ENCODE measurements at places on chromosomes 7 and 10. TPM values are rescaled to one million over a fixed set of nuclear protein-coding genes. Genes with fewer than 3 reads are reported as not detected.

The AQP1 gene
- 243 TPM for total RNA-seq

The ZP3 gene
- 2.7 TPM for total RNA-seq

The CHST12 gene
- total RNA-seq: 26.3 TPM

- H3K4me3 ChIP-seq: no peak overlapping the region
- H3K4me1 ChIP-seq: peaks cover 8% of the 10 kb centered on the region
- H3K27ac ChIP-seq: no peak overlapping the region
- DNase-seq: no peak
- no peaks in the 10 kb centered on the region for H3K27me3 ChIP-seq
Measured at GRCh38 chr10:123909866-123910265, 18.3 kb upstream of the CPXM2 start.

DNA sequence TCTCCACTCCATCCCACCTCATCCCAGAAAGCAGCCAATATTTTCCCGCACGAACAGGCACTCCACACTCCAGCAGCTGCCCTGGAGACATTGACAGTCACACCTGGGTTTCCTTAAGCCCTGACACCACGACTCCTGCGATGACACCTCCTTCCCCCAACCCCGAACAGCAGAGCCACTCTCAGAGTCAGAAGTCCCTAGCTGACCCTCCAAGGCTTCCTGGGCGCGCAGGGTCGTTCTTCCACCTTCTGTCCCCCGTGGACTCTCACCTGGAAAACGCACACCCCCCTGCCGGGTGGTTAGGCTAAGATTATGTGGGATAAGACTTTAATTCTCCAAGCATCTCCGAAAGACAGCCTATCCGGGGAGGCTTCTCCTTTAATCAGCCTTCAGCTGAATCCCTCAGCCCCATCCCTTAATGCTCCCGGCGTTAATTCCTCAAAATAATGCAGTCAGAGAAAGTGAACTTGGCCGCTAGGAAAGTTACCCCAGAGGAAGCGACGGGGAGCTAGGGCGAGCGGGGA lies 1.1 kb downstream of the DENND11 start:
- DNase-seq: no peak
- H3K27me3 ChIP-seq: no peaks in the 10 kb centered on the region
- H3K4me1 ChIP-seq: peaks cover 41% of the 10 kb centered on the region
- H3K27ac ChIP-seq: peak overlapping the region; percentile 89

DNA sequence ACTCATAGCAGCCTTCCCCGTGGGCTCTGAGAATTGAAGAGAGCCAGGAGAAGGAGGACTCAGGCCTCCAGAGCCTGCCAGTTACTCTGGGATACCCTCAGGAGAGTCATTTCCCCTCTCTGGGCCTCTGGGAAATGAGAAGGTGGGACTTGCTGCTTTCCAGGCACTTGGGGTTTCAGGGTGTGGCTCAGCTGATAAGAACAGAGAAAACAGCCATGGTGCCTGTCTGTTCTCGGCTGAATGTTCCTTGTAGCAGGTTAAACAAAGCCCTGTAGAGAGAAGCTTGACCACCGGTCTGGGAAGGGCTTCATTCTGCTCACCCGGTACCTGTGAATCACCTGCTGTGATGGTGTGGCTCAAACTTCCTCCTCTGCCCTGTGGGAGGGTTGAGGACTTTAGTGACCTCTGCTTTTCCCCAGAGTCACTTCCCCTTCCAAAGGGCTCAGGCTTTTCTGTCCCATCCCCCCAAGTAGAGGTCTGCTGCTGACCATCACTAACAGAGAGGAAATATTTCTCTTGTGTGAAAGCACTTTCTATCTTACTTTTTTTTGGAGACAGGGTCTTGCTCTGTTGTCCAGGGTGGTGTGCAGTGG lies 212.4 kb upstream of the GALNT17 start:
- H3K4me1 ChIP-seq: no peaks in the 10 kb centered on the region
- no peak overlapping the region for H3K4me3 ChIP-seq
- no peaks in the 10 kb centered on the region for H3K36me3 ChIP-seq
- no peaks in the 10 kb centered on the region for H3K27me3 ChIP-seq

GRCh38 chr7:94997547-94997946 lies 90.2 kb downstream of the PPP1R9A start:
- H3K27me3 ChIP-seq: no peaks in the 10 kb centered on the region
- H3K36me3 ChIP-seq: no peaks in the 10 kb centered on the region
- H3K27ac ChIP-seq: no peak overlapping the region
- no peaks in the 10 kb centered on the region for H3K4me1 ChIP-seq
- DNase-seq: no peak

- no peak overlapping the region for H3K27ac ChIP-seq
- H3K36me3 ChIP-seq: no peaks in the 10 kb centered on the region
- DNase-seq: no peak
- no peak overlapping the region for H3K4me3 ChIP-seq
Measured at GRCh38 chr7:91653286-91653685, 227.2 kb downstream of the MTERF1 start.

DNA sequence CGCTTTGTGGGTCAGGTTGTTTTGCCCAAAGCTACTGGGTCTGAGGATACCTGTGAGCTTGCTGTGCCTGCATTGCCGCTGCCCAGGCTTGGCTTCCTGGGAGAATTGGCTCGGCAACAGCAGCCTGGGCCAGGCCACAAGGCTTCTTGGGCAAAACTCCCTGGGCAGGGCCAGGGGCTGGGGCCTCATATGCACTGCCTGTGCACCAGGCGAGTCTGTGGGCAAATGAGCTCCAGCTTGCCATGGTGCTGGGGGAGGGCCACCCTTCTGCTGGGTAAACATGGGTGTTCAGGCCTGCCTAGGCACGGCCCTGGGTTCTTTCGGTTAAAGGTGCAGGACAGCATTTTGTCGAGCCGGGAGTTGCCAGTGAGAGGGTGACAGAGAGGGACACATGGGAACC lies 19.4 kb downstream of the ZMIZ1 start:
- H3K36me3 ChIP-seq: no peaks in the 10 kb centered on the region
- H3K4me1 ChIP-seq: peaks cover 100% of the 10 kb centered on the region
- H3K27ac ChIP-seq: peak overlapping the region; percentile 40
- DNase-seq: no peak
- H3K27me3 ChIP-seq: no peaks in the 10 kb centered on the region

DNA sequence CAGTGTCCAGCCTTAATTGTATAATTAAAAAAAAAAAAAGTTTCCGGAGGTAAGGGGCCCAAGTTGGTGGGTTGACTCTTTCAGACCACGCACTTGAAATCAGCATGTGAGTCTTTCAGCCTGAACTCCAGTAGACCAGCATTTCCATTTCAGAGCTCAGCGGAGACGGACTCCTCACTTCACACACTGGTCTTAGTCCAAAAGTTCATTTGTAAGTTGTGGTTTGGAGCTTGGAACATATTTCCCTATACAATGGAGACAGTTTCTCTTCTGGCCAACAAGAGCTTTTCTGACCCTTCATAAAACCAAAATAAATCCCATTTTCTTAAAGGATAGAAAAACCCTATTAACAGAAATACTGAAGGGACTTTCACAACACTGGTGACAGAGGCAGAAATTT lies 41.0 kb downstream of the ATXN7L1 start:
- peaks cover 39% of the 10 kb centered on the region for H3K4me1 ChIP-seq
- H3K4me3 ChIP-seq: no peak overlapping the region
- H3K27me3 ChIP-seq: no peaks in the 10 kb centered on the region
- H3K27ac ChIP-seq: no peak overlapping the region
- no peaks in the 10 kb centered on the region for H3K36me3 ChIP-seq
- no peak for DNase-seq

DNA sequence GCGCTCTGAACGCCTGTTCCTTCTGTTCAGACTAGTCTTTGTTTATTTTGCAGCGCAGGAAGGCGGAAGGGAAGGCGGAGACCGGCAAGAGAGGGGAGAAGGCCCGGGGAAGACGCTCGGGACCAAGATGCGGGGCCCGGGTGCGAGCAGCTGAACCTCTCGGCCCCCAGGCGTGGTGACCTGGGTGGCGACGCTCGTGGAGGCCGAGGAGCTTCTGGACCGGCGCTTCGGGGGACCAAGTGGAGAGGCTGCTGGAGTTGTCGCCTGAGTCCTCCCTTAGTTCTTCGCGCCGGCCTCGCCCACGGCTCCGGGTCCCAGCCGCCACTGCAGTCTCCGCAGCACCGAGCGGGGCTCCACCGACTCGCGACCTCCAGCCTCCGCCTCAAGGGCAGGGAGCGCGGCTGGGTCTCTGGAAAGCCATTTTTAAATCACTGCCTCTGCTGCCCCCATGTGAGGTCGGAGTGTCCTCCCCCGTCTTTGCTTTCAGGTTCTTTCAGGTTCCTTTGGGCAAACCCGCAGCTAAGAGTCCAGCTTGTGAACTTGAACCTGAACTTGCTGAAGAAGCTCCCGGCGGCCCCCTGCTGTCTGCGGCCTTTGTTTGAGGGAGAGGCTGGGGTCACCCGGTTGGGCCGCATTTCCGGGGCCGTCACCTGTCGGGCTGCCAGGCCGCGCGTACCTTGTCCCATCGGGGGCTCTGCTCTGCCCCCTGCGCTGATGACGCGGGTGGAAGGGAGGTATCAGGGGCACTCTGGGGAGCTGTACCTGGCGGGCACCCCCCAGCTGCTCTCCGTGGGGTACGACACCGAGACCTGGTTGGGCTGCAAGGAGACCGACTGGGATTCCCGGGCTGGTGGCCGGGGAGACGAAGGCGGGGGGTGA lies 136.0 kb downstream of the KIF20B start:
- H3K36me3 ChIP-seq: no peaks in the 10 kb centered on the region
- peaks cover 17% of the 10 kb centered on the region for H3K4me1 ChIP-seq
- peak overlapping the region; percentile 56 for H3K4me3 ChIP-seq
- H3K27ac ChIP-seq: peak overlapping the region; percentile 37
- H3K27me3 ChIP-seq: no peaks in the 10 kb centered on the region
- no peak for DNase-seq

Measured in vagina (tissue), 2 donors.